ENCODE measurements at places on chromosomes 16 and 17.

DNA sequence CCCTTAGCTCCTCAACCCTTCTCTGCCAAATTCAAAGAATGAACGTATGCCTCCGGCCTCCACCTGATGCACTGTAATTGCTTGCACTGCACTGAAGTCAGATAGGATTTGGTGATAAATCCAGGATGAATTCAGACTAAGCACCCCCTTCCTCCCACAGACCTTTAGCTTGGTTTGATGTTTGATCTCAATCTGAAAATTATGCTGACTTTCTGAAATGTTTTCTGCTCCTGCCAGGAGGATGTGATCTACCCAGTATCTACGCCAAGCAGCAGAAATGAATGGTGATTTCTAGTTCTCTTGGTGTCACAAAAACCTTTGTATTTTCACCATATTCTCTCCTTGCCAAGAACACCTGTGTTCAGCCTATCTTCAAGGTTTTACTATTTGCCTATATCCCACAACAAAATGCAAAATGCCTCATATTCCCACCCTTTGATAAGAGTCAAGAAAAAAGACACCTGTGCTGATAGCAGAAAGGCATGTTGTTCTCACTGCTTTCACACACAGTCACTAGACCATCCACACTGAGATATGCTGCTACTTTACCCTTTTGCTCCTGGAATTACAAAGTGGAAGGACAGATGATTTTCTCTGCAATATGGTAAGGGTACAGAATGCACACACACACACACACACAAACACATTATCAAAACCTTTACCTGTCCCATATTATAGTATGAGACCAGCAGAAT lies 14.7 kb downstream of the RFFL start:
- no peak for DNase-seq

DNA sequence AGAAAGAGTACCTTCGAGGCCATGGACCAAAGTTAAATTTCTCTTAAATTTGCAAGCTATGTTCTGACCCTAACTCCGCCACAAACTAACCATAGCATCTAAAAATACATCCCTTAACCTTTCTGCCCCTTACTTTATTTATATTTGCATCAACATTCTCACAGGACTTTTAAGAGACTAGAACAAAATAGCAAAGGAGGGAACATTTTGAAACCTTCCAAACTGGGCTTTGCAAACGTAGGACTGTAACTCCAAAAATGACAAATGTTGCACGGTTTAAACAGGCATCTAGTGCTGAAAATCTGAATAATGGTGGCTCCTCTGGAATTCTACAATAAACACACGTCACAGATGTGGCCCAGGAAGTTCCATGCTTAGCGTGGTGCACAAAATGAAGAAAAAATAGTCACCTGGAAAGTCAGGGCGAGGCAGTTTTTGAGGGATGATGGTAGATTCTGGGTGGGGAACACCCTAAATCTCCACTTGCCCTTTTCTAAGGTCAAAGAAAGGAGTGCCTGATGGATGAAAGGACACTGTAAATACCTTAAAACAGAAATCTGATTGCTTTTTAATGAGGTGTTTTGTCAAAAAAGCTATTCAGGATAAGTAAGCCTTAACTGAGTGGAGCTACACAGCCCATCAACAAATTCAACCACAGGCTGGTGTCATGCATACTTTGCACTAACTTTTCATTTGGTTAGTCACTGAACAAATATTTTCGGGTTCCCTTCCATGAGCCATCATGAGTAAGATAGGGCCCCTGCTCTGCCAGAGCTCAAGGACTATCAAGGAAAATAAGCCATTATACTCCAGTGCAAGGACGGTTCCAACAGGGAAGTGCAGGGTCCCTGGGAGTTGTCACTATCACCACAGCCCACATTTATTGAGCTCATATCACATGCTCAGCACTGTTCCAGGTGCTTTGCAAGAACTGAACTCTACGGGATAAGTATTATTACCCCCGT lies 21.2 kb downstream of the ARHGAP17 start:
- no peak for DNase-seq

DNA sequence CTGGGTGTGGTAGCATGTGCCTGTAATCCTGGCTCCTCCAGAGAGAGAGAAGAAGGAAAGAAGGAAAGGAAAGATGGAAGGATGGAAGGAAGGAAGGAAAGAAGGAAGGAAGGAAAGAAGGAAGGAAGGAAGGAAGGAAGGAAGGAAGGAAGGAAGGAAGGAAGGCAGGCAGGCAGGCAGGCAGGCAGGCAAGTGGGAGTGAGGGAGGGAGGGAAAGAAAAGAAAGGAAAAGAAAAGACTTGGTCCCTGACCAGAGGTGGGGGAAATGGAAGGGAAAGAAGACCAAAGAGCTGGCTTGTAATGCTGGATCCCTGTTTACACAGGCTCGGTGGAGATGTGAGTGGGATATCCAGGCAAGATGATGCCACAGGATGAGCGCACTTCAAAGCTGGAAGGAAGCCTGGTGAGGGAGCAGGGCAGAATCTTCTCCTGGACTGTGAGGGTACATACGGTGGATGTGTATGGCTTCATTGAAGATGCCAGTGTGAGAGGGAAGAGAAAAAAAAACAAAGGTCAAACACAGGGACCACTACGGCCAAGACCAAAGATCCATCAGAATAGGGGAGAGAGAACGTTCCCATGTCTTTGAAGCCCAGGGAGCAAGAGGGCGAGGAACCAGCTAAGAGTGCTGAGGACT lies 2.1 kb downstream of the CES1 start:
- no peak for DNase-seq

DNA sequence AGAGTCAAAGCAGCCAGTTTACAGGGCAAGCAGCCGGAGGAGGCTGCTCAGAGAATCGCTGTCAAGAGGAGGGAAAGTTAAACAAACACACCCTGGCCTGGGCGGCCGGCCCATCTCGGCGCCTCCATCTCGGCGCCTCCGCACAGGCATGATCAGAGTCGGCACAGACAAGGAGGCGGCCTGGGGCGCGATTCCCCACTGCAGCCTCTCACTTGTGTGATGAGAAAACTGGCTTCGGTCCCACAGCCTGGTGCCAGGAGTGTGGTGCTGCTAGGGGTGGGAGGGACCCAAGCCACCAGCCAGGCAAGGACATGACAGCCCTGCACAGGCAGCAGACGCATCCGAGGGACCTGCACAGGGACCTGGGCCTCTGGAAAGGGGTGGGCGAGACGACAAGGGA lies 17.7 kb downstream of the SLC38A10 start:
- no peak for DNase-seq

GRCh38 chr17:10556301-10557005 lies 7.0 kb upstream of the MYH2 start:
- DNase-seq = no peak

GRCh38 chr16:9300252-9300651 lies 208.8 kb downstream of the HAPSTR1 start:
- no peak for DNase-seq

- no peak for DNase-seq
These were observed 441.6 kb upstream of the HSBP1 start for GRCh38 chr16:83366228-83366627.

- DNase-seq = no peak
These were observed 139.6 kb upstream of the NOL11 start for GRCh38 chr17:67578142-67578457.

GRCh38 chr17:76272541-76273444 lies 7.6 kb downstream of the UBALD2 start:
- DNase-seq = no peak

- no peak for DNase-seq
These were observed 32.0 kb upstream of the IL34 start for GRCh38 chr16:70614208-70614951.

GRCh38 chr16:75909746-75910145 lies 183.5 kb upstream of the CPHXL start:
- DNase-seq = no peak

DNA sequence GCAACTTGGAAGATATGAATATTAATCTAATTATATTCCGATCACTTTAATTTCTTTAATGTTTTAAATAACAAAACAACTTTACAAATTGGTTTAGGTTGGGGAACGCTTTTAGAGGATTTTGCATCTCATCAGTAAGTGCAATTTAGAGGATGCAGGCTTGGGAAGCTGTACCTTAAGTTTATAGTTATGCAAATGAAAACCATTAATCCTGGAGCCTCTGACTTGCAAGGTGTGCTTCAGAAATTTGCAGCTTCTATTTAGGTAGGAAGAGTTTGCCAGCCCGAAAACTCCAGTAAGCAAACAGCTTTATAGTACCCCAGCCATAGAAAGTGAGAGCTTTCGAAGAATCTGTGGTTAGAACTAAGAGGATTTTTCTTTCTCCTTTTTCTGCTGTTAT lies 547.0 kb downstream of the MAF start:
- DNase-seq = no peak

GRCh38 chr16:51053775-51054174 lies 97.3 kb downstream of the SALL1 start:
- no peak for DNase-seq

DNA sequence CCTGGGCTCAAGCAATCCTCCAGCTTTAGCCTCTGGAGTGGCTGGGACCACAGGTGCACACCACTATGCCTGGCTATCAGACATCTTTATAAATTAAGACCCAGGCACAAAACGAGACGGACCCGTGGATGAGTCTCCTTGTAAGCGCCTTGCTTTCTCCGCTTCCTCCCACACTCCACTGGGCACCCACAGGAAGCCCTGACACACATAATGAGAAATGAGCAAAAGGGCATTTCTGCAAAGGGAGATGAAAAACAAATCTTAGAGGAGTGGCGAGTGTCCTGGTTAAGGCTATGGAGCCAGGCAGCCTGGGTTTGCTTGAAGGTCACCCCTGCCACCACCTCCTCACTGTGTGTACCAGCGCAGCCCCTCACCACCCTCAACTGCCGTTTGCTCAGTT lies 56.3 kb downstream of the XYLT1 start:
- no peak for DNase-seq

DNA sequence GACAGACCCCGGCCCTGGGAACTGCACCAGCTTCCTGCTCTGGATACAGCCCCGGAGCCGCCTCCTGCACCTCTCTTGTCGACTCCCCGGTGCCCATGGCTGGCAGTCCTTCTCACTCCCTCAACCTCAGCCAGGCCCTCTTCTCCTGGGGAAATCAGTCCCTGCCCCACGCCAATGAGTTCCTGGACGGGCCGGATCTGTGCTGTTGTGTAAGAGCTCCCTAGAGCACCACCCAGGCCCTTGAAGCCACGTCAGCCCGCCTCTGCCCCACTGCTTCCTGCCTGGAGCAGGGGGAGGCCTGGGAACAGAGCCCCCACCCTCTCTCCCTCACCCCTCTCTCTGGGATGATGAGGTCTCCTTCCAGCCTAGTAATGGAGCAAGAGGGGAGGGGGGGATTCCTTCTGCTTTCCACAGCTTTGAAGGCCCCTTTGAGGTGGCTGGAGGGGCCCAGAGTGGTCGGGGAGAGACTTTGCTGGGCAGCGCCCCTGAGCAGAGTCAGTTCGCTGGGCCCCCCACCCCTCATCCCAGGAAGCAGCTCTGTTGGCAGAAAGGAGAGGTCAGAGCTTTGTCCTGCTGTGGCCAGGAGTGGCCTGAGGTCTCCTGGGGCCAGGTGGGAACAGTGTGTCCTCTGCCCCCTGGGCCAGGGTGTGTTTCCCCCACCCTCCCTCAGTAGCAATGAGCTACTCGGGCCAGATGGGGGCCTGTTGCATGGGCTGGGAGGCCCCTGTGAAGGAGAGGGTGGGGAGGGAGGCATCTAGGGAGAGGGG lies 3.8 kb downstream of the PRR29 start:
- no peak for DNase-seq

Data from cortex of kidney (tissue), 1 donor.